ENCODE measurements at places on chromosomes 12 and 14.

DNA sequence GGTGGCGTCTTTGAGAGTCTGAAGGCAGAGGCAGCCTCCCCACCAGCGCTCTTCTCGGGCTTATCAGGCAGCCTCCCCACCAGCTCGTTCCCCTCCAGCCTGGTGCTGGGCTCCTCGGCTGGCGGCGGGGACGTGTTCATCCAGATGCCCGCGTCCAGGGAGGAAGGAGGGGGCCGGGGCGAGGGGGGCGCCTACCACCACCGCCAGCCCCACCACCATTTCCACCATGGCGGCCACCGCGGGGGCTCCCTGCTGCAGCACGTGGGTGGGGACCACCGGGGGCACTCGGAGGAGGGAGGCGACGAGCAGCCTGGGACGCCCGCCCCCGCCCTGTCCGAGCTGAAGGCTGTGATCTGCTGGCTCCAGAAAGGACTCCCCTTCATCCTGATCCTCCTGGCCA is 11.8 kb downstream of the RNFT2 start:
- no peak for DNase-seq

GRCh38 chr14:78983126-78983525 is 813.0 kb downstream of the NRXN3 start:
- no peak for DNase-seq

GRCh38 chr14:45757655-45758054 is 504.7 kb upstream of the MIS18BP1 start:
- no peak for DNase-seq

- DNase-seq = no peak
Observed at GRCh38 chr12:22689876-22690275, 64.9 kb downstream of the ETNK1 start.

DNA sequence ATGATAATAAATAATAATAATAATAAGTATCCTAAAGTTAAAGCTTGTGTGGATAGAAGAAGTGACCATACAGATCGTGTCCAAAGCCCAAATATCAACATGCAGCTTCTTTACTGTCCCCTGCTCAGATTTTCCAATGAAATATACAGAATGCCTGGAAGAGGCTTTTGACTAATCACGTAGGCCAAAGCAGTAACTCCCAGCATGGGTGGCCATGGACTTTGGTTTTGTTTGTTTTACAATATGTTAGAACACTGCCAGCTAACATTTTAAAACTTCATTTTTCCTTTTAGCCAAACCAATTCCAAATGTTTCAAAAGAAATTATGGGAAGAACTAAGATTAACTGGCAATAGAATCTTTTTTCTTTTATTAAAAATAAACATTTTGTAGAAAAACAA is 400.0 kb upstream of the FLRT2 start:
- DNase-seq = no peak

DNA sequence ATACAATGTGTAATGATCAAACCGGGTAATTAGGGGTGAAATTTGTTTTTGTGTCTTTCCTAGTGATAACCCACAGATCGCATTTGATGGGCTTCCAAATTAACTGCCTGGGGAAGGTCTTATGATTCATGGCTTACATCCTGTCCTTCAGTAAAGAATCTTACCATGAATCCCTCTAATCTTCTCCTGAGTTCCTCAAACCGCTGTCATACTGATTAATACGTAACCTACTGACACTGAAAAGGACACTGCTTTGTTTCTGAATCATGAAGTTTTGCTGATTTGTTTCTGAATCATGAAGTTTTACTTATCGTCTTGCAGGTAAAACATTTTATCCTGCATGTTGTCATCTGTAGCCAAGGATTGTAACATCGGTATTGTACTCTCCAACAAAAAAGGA is 52.0 kb upstream of the CRY1 start:
- DNase-seq = no peak

GRCh38 chr12:67989184-67989920 is at the start of gene IFNG-AS1:
Gene IFNG-AS1, plus strand, starts transcription at chr12:67989447.
- DNase-seq = no peak

- DNase-seq = no peak
Observed at GRCh38 chr12:53795927-53796326, 44.1 kb upstream of the CISTR start.

DNA sequence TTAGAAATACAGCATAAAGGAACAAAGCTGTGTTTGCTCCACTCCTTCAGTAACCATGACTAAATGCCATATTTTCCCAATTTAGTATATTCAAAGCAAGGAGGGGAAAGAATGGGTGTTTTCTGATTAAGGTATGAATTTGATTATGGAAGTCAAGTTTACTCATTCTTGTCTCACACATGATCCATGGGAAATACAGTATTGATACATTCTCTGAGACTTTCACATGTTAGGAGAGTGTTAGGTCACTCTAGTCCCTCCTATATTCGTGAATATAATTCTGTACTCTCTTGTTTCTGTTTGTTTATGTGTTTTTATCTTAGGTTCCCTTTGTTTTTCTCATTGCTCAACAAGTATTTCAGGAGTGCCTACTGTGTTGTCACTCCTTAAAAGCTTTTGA is 42.4 kb downstream of the TTLL5 start:
- DNase-seq = no peak

- DNase-seq = no peak
Observed at GRCh38 chr14:75226755-75227544, 50.5 kb upstream of the TMED10 start.

DNA sequence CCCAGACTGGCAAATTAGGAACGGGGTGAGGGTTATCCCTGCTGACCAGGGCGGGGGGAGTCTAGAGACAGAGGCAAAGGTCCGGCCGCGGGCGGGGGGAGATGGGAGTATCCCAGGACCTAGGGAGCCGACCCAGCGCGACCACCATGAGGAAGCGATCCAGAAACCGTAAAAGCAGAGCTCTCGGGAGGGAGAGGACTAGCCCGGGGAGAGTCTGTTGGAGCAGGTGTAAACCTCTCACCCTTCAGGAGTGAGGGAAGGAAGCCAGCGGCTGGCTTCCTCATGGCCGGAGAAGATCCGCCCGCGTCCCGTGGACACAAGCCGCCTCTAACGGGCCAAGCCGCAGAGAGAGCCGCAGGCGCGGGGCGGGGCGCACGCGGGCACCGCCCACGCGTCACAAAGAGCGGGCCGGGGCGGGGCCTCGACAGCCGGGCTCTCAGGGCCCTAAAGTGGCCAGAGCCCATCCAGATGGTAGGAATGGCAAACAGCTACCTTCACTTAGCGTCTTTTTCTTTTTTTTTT is at the start of gene ACRBP:
Gene ACRBP (minus strand): TSS at position 350 of the 522 bp plus-strand sequence. CDS start 66 bp downstream, at position 284.
- DNase-seq = no peak

DNA sequence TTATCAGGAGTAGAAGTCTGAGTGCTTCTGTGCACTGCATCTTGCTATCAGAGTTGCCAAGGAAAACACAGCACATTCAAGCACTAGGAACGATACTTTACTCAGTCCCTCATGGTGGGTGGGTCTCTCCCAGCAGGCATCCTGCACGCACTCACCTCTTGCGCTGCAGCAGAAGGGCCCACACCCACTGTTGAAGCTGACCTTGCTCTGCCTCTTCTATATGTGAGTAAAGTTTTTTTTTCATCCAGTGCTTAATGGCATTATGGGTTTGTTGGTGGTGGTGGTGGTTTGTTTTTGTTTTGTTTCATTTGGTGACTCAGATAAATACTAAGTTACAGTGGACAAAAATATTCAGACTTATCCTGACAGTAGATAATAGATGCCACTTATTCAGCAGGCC is 348.5 kb downstream of the EGLN3 start:
- no peak for DNase-seq

DNA sequence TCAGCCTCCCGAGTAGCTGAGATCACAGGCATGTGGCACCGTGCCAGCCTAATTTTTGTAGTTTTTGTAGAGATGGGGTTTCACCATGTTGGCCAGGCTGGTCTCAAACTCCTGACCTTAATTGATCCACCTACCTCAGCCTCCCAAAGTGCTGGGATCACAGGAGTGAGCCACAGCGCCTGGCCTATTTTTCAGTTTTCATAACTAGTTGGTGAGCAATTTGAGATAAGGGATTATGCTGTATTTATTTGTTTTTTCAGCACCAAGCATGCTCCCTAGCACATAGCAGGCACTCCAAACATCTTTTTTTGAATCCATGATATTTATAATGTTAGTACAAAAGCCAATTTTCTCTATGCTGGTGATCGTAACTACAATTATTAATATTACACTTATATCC is 541.2 kb downstream of the SNAPC1 start:
- no peak for DNase-seq

GRCh38 chr12:55996715-55997534 is at the start of gene SUOX:
Gene SUOX, plus strand, starts transcription at chr12:55997276. Its CDS starts 4,946 bp downstream, at chr12:56002222.
- no peak for DNase-seq

DNA sequence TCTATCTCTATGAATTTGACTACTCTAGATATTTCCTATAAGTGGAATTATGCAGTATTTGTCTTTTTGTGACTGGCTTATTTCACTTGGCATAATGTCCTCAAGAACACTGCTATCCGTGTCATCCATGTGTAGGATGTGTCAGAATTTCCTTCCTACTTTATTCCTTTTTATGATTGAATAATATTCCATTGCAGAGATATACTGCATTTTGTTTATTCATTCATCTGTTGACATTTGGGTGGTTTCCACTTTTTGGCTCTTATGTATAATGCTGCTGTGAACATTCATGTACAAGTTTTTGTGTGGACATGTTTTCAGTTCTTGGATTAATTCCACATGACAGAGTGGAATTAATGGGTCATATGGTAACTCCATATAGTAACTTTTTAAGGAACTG is 45.7 kb upstream of the ATP2A2 start:
- DNase-seq = no peak

DNA sequence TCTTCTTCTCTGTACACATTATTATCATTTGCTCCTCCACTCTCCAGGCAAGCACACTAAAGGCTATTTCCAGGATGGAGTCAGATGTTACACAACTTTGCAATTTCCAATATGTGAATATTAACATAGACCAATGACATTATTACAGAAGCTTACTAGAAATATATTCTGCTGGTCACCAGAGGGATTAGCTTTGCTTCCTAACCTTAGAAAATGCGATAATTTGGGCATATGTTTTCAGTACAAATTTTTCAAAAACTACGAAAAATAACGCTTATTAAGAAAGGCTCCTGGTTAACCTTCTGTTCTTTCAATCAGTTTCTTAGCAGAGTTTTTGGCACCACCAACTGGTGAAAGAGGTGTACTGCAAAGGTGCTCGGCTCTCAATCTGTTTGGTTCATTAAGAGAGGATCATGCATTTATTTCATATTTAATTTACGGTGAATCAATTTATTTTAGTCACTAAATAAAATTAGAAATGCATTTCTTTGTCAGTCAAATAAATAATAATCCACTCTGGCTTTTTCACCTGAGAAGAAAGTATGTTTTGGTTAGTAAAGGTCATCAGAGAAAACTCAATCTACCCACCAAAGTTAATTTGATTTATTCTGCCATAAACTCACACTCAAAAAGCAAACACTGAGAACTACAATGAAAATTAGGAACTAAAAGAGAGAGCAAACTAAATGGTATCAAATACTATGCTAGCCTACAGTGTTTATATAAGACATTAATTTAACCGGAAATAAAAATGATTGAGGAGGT is 39.2 kb downstream of the EFCAB11 start:
- peak; percentile 19 for DNase-seq

DNA sequence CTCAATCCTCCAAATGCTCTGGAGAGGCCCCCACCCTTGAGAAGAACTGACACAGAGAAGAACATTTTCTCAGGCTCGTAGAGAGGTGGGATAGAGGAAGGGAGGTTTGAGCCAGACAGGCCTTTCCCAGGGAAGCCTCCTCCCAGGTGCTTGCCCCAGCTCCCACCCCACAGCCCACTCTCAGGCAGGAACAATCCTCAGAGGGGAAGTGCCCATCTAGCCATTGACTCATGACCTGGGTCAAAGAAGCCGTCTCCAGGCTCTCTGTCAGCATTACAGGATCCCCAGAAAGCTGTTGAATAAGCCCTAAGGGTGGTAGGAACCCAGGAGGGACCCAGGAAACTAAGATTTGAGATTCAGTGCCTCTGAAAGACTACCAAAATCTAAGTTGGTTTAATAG is 3.8 kb downstream of the AQP6 start:
- no peak for DNase-seq

GRCh38 chr12:106801167-106801708 is 26.8 kb downstream of the RIC8B start:
- no peak for DNase-seq

DNA sequence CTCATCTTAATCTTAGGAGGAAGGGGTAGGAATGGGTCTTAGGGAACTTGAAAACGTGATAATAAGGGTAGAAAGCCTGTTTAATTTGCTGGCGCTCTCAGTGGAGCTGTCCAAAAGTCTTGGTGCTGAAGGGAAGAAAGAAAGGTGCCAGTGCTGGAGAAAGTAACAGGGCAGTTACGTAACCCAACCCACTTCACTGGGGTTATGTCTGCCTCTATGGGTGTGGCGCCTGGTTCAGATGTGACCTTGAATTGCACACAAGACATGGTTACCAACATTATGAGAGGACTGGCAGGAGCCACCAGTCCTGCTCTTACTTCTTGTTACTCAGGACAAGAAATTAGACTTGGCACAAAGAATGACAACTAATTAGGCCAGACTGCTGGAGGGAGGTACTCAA is 18.6 kb upstream of the GPATCH2L start:
- no peak for DNase-seq

GRCh38 chr12:57700317-57700716 is 6.4 kb downstream of the OS9 start:
- DNase-seq = no peak

Data from stimulated activated CD8-positive, alpha-beta memory T cell treated with anti-CD3 and anti-CD28 coated beads, Interleukin-15, amount 100 ng/mL, for 24 hours (primary cell).